Right kidney (tissue), 9 donors: ENCODE measurements at places on chromosomes 11 and 22.
A peak's percentile ranks its signal among the peaks of the same experiment; 100 is the strongest.

- no peak for DNase-seq
Measured at GRCh38 chr11:94010136-94010535, 11.0 kb upstream of the HEPHL1 start.

GRCh38 chr11:129840236-129840635, 24.6 kb downstream of the TMEM45B start:
- no peak for DNase-seq

- DNase-seq, result no peak
Measured at GRCh38 chr22:27474711-27475547, 326.6 kb downstream of the MN1 start.

DNA sequence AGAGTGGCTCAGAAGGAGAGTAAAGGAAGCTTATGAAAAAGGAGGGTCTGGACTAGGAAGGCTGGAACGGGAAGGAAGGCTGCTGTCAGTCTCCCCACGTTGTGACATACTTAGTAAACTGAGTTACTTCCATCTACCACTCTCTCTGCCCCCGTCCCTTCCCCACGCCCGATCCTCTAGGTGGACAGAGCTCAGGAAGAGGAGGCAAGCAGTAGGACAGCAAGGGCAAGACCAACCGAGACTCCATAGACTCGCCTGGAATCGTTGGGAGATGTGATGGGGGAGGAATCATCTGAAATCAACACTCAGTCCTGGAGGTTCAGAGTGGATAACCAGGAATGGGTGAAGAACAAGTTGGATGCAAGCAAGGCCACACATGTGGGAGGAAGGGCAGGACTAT, 240.7 kb downstream of the BUD13 start:
- no peak for DNase-seq

DNA sequence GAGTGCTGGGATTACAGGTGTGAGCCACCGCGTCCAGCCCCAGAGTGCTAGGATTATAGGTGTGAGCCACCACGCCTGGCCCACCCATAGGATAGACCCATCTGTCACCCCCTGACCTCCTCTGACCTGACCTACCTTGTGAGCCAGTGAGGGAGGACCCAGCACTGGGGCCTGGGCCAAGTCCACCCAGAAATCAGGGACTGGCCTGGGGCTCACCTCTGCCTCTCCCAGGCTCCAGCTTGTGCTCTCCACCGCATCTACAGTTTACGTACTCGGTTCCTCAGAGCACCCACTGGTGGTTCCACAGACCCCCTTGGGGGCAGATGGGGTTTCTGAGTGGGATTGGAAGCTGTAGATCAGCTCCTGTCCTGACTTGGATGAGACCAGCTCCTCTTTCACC, 6.4 kb downstream of the SLC29A2 start:
- DNase-seq, result no peak

DNA sequence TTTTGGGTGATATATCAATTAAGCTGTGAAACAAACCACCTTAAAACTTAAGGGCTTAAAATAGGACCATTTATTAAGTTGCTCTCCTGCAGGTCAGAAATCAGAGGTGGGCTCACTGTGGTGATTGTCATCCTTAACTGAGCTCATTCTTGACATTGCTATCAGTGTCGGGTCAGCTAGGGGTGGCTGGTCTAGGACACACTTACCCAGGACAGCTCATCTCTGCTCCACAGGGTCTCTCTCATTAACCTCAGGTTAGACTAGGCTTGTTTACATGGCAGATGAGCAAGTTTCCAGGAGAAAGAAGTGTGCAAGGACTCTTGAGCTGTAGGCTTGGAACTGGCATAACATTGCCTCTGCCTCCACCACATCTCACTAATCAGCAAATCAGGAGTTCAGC, 601.0 kb upstream of the RAG2 start:
- no peak for DNase-seq

- DNase-seq, result no peak
Measured at GRCh38 chr11:117809236-117810055, 12.4 kb upstream of the DSCAML1 start.

DNA sequence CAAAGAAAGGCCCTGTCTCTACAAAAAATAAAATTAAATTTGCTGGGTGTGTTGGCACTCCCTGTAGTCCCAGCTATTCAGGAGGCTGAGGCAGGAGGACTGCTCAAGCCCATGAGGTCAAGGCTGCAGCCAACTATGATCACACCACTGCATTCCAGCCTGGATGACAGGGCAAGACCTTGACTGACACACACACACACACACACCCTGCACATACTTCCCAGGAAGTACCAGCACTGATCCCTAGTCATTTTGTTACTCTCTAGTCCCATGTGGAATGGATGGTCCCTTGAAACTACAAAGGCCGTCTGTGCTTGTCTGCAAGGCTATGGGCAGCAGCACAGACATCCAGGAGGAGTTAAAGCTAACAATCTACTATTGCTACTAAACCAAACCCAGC, 59.7 kb upstream of the CYP2D6 start:
- no peak for DNase-seq

GRCh38 chr11:91100427-91100826, 877.6 kb upstream of the CHORDC1 start:
- no peak for DNase-seq

DNA sequence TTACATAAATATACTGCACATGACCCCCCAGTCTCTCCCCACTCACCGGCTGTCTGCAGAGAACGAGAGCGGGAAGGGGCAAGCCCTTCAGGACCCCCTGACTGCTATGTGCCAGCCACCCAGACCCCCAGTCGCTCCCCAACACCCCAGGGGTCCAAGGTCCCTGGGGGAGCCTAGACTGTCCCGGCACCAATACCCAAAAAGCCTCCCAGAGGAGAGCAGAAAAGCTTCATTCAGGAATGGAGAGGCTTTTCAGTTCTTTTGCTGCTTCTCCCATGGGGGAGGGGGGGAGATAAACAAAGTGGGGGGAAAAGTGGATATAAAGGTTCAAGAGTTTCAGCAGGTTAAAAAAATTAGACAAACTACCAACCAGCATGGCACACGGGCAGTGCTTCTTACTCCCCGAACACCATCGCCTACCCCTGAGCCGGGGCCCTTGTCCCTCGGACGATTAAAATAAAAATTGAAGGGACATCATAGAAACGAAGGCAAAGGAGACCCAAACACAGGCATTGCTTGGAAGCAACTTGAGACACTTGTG, 1.3 kb downstream of the CSNK1E start:
- no peak for DNase-seq

DNA sequence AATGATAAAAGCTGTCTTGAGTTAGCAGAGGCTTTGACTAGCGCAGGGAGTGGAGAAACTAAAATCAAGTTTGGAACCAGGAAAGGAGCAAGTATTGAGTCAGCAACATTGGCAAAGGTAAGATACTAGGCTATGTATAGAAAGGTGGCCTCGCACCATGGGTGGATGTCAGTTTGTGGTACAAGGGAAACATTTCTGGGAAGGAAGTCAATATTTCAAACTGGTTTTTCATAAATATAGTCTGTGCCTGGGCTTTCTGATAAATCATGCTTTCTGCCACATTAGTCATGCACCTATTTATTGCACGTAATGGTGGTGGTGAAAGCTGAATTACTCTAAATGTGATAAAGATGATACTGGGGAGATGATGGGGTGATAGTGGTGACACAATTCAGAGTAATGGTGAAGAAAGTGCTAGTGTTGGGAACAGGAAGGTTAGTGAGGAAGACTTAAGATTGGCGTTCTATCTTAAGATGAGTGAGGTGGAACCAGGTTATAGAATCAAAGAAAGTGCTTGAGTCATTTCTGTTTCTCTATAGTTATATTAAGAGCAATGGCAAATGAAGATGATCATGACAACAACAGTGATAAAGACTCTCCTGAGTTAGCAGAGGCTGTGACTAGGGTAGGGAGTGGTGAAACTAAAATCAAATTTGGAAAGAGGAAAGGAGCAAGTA, 729.0 kb downstream of the FAM181B start:
- DNase-seq, result no peak

DNA sequence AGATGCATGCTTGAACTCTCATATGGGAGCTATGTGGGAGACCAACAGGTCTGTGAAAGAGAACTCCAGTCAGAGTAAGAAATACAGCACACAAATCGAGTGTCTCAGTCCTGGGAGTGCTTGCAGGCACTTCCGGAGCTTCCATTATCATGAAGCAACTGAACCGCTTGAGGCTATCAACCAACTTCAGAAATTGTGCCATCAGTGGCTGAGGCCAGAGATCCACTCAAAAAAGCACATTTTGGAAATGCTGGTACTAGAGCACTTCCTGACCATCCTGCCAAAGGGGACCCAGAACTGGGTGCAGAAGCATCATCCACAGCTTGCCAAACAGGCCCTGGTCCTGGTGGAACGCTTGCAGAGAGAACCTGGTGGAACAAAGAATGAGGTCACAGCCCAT, 33.4 kb downstream of the GAB2 start:
- no peak for DNase-seq

- DNase-seq, result no peak
Measured at GRCh38 chr22:39493759-39494158, 8.3 kb upstream of the MIEF1 start.

- DNase-seq, result no peak
Measured at GRCh38 chr11:132158091-132158490, 787.7 kb downstream of the NTM start.

DNA sequence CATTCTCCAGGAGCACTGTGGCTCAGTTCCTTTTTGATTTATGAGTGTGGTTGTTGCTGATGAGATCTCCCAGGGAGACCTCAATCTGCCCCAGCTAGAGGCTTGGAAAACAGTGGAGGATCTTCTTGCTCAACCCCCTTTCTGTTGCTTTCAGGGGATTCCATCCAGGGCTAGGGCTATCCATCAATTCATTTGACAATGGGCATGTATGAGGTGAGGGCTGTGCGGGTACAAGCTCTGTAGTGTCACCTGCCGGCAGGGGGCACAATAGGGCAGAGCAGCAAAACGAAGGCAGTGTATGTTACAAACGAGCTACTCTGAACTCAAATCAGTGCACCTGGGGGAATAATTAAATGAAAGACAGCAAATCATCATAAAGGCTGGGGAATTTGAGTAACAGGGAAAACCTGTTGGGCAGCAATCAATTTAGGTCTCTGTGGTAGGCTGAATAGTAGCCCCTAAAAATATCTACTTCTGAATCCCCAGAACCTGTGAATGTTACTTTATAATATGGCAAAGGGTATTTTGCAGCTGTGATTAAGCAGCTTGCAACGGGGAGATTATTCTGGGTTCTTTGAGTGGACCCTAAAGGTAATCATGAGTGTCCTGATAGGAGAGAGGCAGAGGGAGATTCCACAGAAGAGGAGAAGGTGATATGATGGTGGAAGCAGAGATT, 170.3 kb upstream of the ZBED5 start:
- peak; percentile 10 for DNase-seq

DNA sequence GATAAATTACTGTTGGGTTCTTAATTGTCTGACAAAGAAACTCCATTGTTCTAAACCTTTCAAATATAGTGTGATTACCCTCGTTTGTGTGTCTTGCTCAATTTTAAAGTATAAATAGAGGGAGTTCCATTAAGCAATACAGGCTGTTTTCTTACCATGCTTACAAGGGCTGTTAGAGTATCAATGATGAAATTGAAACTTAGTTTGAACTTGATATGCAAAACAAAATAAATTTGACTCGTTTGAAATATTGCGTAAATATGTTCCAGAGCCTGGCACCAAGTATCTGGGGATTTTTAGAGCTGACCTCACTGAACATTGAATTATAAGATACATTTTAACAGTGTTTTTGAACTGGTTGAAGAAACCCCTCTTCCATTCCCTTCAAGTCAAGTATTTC, 31.7 kb downstream of the TEAD1 start:
- no peak for DNase-seq

DNA sequence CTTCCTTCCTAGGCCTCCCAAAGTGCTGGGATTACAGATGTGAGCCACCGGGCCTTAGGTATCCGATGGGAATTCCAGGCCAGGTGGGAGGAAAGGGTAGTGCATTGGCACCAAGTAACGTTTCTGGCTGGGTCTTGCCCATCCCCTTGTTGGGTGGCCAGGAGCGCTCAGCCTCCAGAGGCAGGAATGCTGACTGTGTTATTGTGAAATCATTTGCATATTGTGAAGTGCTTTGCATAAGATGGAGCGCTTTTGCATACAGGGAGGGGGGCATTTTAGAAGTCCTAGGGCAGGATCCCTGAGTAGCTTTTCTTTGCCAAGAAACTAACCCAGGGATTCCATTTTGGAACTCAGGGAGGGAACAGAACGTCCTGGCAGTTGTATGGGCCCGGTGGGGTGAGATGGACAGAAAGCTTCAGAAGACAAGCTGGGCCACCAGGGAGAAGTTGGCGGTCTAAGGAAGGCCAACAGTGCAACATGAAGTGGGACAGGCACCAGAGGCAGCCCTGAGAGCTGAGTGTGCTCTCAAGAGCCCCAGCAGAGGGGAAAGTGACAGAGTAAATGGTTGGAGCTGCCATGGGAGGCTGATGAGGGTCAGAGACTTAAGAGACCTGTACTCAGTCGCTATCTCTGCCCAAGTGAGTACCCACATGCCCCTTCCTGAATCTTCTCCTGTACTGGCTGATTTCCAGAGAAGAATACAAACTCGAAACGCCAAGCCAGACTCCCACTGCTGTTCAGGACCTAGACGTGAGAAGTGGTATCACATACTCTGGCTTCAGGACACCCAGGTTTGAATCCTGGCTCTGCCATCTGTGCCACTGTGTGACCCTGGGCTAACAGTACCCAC, 1.3 kb upstream of the SLC39A13 start:
- no peak for DNase-seq

DNA sequence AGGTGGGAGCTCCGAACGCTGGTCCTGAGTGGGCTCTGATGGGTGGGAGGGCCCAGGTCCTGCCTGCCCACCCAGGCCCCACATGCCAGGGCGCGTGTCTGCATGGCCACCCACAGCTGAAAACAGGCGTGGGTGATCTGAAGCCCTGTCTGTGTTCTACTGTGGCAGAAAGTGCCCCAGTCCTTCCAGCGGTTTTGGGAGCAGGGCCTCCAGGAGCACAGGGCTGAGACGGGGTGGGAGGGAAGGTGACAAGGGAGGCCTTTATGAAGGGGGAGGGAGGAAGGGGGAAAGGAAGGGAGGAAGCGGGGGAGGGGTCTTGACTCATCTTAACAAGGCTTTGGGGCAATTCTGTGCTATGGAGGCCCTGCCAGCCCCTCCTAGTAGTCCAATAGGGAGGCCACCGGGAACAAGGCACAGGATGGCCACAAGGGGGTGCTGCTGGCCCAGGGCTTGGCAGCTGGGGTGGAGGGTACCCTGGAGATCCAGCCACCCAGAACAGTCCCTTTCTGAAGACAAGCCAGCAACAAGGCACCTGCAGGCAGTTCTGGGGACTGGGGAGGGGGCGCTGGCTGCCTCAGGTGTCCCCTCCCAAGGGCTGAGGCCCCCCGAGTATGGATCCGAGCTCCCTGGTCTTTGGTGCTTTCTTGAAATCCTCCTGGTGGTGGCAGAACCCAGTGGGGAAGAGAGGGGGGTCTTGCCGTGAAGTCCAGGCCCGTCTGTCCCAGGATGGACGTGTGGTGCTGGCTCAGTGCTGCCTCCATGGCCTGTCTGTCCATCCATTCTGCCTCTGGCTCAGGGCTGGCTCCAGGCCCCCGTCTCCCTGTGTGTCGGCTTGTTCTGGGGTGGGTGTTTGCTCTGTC, 6.3 kb upstream of the FADS3 start:
- peak; percentile 48 for DNase-seq
